ENCODE measurements at places on chromosomes 6 and 20.

- no peak for DNase-seq
Measured at GRCh38 chr6:99779631-99780555, 173.3 kb downstream of the PRDM13 start.

- no peak for DNase-seq
Measured at GRCh38 chr20:42963796-42964195, 225.9 kb downstream of the PTPRT start.

DNA sequence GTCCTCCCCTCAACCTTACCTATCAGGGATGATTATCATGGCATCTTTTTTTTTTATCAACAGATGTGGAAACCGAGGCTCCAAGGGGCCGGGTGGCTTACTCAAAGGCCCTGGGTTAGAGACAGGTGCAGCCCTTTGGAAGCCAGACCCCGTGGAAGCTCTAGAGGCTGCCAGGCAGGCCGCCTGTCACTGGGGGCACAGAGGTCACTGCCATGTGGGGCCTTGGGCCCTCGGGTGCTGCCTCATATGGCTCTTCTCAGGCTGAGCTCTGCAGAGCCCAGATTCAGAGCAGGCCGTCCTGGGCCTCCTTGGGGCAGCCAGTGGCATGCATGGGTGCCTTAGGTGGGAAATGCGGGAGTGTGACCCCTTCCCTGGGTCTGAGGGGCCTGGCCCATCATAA is 136.3 kb downstream of the PHACTR3 start:
- DNase-seq: no peak

DNA sequence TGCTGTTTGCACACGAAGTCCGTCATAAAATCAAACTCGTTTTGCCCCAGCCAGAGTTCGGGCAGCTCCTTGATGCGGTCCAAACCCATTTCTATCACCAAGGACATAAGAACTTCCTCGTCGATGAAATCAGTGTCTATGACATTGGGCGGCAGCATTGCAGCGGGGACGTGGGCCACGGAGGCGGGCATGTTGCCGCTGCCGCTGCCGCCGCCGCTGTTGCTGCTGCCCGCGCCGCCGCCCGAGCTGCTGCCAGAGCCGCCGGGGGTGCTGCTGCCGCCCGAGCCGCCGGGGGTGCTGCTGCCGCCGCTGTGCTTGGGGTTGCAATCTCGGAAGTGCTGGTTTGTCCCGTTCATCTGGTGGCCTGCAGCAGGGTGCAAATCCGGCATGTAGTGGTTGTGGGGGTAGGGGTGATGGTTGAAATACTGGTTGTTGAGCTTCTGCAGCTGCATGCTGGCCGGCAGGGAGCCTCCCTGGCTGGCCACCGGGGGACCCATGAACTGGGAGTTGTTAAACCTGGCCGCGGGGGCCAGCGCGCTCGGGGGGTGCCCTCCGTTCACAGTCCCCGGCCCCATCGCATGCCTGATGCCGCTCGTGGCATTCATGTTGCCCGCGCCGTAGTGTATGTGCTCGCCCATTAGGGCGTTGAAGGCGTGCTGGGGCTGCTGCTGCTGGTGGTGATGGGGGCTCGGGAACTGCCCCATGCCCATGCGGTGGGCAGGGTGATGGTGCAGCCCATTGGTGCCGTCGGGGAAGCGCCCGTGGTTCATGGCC is 1.1 kb downstream of the CITED2 start:
- no peak for DNase-seq

DNA sequence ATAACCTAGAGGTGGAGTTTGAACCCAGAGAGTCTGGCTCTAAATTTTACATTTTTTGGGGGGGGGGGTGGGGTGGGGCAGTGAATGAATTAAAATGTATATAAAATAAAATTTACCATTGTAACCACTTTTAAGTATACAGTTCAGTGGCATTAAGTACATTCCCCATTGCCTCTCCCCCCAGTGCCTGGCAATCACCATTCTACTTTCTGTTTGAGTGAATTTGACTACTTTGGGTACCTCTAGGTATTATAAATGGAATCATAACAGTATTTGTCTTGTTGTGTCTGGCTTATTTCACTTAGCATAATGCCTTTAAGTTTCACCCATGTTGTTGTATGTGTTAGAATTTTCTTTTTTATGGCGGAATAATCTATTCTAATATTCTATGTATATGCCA is 2.7 kb downstream of the FAM110A start:
- no peak for DNase-seq
